MCF 10A (cell line): ENCODE measurements at places on chromosomes 2 and 18.

DNA sequence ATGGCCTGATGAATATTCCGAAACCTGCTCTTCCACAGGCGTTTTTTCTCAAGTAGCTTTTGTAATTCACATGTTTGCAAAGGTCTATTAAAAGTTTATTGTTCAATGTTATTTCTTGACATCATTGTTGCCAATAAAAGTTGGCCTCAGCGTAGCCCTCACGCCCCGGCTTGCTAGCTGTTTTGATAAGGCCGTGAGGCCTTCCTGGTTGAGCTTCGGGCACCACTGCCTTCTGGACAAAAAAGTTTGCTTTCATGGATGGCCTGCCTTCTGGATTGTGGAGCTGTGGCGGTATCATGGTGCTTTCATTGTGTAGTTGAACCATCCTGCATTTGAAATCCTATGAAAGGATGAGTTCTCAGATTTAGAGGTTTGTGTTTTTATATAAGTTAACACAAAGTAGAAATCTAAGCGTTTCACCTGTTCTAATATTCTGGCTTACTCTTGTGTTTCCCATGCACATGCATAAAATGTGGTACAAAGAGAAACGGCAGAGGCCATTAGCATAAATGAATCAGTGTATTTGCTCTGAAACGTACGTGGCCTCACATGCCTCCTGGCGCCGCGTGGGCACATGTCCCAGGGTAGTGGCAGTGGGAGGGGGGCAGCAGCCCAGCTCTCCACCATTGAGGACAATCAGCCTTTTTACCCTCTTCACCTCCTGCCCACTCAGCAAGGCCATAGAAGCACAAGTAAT, 134.5 kb downstream of the NCK2 start:
- no peak for DNase-seq

GRCh38 chr2:105301646-105302045, 27.9 kb downstream of the TGFBRAP1 start:
- no peak for DNase-seq

- no peak for DNase-seq
Measured at GRCh38 chr2:62817995-62818713, 112.6 kb downstream of the EHBP1 start.

- peak; percentile 47 for DNase-seq
Measured at GRCh38 chr2:85444629-85445172, 26.2 kb downstream of the SH2D6 start.

GRCh38 chr2:17303054-17303453, 215.2 kb downstream of the RAD51AP2 start:
- DNase-seq: peak; percentile 90
